ENCODE measurements at places on chromosomes 5 and 9.
A peak's percentile ranks its signal among the peaks of the same experiment; 100 is the strongest.

DNA sequence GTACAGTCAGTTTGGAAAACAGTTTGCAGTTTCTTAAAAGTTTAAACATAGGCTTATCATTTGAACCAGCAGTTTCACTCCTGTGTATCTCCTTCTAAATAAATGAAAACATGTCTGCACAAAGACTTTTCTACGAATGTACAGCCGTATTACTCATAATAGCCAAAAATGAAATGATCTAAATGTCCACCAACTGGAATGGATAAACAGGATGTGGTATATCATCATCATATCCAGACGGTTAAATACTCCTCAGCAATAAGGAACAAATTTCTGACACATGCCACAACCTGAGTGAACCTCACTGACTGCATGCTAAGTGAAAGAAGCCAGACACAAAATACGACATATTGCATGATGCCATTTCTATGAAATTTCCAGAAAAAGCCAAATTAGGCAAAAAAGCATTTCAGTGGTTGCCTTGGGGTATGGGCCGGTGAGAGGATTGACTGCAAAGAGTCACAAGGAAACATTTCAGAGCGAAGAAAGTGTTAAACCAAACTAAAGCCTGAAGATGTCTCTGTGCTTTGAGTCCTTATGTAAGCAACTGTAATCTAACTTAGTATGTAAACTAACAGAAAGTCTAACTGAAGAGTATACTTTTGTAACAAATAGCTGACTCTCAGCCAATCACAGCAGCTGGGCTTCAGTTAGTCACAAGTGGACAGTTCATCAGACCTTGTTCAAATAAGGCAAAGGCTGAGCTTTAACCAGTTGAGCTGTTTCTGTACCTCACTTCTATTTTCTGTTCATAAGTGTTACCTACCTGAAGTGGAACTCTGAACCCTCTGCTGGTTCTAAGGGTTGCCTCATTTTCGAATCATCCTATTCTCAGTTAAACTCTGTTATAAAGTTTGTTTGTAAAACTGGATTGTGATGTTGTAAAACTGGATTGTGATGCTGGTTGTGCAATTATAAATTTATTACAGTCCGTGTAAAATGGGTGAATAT is 65.2 kb downstream of the TRIO start:
- DNase-seq: peak; percentile 34

DNA sequence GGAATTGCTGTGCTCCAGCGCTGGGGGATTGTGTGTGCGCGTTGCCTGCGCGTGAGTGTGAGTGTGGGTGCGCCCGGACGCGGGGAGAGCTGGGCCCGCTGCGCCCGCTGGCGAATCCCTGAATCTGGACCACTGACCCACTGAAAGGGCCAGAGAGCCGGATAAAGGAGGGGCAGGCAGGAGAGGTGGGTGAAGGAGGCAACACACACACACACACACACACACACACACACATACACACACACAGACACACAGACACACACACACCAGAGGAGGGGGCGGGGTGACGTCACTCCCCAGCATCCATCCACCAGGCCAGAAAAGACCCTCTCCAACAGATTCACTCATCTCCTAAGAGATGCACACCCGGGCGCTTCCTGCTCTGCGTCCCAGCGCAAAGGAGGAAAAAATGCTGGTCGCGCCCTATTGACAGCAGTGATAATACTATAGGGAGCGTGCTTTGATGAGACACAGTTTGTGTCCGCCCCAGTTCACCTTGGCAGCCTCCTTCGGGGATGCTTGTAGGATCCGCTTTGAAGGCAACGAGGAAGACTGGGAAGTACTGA is 1059.1 kb upstream of the DMAC1 start:
- DNase-seq: no peak

DNA sequence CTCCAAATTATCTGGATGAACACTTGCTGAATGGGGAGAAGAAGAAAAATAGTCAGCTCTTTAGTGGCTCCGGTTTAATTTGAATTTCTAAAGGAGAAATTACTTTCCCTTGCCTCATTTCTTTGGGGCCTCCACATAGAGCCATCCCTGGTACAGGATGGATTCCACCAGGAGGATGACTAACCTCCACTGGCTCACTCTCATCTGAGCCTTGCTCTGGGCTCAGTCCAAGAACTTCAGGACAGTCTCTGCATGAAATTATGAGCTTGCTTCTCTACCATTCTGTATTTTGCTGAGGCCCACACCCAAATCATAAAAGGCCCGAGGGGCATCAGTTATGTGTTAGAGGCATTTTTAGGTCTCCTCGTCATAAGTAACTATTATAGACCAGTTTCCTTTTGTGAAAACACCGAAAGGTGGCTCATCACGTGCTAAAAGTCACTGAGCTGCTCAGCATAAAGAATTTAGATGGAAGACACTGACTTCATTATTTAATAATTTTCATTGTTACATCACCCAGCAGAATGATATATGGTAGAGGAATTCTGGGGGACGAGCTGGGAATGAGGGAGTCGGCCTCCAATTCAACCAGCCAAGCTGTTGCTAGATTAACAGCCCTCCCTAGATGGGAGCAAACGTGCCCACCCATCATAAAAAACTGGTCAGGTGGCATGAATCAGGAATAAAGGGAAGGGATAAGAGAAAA is 222.1 kb downstream of the TARS1 start:
- DNase-seq: no peak

GRCh38 chr5:169945831-169946261 is 34.4 kb downstream of the INSYN2B start:
- no peak for DNase-seq

DNA sequence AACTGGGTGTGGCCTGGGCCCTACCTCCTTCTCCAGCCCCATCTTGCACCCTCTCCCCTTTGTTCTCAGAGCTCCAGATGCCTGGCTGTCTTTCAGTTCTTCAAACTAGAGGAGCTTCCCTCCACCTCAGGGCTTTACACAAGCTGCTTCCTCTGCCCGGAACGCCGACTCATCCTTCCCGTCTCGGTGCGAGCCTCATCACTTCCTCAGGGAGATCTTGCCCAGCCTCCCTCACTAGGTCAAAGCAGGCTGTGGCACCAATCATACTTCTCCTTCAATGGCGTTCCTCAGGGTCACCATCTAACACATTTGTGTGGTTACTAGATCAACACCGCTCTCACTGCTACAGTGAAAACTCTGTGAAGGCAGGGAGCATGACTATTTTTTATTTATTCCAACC is 56.2 kb upstream of the ZSWIM6 start:
- DNase-seq: no peak

GRCh38 chr9:613771-614347 is 227.6 kb upstream of the DMRT1 start:
- DNase-seq: peak; percentile 41

- DNase-seq: no peak
Observed at GRCh38 chr9:117044241-117044640, 357.1 kb downstream of the TRIM32 start.

GRCh38 chr9:125579030-125579932 is 127.7 kb downstream of the MAPKAP1 start:
- DNase-seq: no peak

DNA sequence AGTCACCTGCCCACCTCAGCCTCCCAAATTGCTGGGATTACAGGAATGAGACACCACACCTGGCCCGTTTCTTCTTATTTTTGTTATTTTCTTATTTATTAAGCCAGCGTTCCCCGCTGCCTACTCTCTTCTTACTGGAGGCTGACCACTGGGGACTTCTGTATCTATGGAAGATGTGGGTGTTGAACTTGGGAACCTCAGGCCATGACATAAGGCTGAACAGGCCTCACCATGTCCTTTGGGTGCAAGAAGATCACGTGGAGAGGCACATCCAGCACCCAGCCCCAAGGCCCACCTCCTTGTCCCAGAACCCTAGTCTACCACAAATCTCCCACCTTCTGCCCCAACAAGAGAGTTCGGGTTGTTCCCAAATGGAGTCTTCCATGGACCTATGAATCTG is 59.4 kb upstream of the NEK6 start:
- no peak for DNase-seq

DNA sequence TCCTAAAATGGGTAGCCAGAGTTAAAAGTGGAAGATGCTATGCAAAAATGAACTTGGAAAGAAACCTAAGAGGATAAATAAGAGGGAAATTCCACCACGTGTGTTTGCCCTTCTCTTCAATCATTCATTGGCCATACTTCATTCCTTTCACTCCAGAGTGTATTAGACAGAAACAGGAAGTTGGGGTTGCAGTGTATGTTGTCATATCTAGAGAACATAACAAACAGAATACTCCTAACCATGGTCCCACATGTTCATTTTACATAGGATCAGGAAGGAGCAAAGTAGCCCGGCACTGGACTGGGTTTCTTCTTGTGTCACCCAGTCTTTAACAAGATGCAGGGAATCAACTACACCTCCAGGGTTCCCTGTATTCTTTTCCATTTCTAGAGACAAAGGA is 7.6 kb upstream of the GPBP1 start:
- no peak for DNase-seq

DNA sequence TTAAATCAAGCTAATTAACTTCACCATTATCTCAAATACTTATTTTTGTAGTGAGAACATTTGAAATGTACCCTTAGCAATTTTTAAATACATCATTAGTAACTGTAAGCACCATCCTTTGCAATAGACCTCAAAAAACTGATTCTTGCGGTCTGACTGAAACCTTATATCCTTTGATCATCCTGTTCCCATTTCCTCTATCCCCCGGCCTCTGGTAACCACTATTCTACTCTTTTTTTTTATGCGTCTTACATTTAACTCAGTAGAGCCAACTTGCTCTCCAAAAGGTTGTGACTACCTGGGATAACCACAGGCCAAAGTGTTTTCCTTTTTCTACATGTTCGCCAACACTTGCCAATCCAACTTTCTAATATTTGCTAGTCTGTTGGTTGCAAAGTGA is 106.1 kb downstream of the IRX1 start:
- no peak for DNase-seq

GRCh38 chr9:130196643-130197042 is 24.4 kb downstream of the NCS1 start:
- DNase-seq: no peak

DNA sequence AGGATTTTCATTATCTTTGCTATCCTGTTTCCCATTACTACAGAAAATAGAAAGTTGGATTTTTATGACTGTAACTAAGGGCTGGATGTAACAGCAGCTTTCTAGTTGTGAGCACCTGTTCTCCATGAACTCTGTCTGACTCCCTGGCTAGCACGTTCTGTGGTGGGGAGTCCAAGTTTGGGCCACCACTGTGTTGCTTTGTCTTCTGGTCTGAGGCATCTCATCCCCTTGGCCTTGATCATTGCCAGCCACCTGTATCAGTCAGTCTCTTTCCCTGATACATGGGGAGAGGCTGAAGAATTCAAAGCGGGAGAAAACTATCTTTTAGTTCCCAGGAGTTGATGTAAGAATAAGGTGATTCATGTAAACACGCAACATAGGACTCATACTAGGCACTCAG is 33.4 kb downstream of the WDR70 start:
- DNase-seq: no peak
